ENCODE measurements at places on chromosomes 11 and 22. TPM values are rescaled to one million over a fixed set of nuclear protein-coding genes. Genes with fewer than 3 reads are reported as not detected.

The GRK3 gene
- total RNA-seq, result 0.65 TPM

The JAM3 gene
- 80.5 TPM for total RNA-seq

The VSIG10L2 gene
- total RNA-seq, result not detected

The HIRA gene
- 19.3 TPM for total RNA-seq

The RRP8 gene
- total RNA-seq, result 11.1 TPM

The TECTA gene
- 0.33 TPM for total RNA-seq

The APOBEC3C gene
- total RNA-seq, result 7.8 TPM

The RIMBP3B gene
- total RNA-seq, result not detected

The WNT7B gene
- not detected for total RNA-seq

The APOBEC3H gene
- 0.33 TPM for total RNA-seq

The MRGPRX4 gene
- not detected for total RNA-seq

The PRR33 gene
- total RNA-seq, result not detected

The SCGB2A2 gene
- not detected for total RNA-seq

The KLHDC7B gene
- under 0.01 TPM for total RNA-seq

The HPX gene
- total RNA-seq, result 0.67 TPM

The ASCL2 gene
- not detected for total RNA-seq

The ZNF215 gene
- 4.1 TPM for total RNA-seq
